Occipital lobe (tissue), 3 donors: ENCODE measurements at places on chromosomes 1 and 21.
A peak's percentile ranks its signal among the peaks of the same experiment; 100 is the strongest.

GRCh38 chr1:30472009-30472408 is 251.4 kb downstream of the MATN1 start:
- no peak for DNase-seq

GRCh38 chr1:204448344-204448964 is 36.8 kb upstream of the PPP1R15B start:
- no peak for DNase-seq

- DNase-seq, result no peak
These were observed 1.7 kb downstream of the NES start for GRCh38 chr1:156675210-156676113.

DNA sequence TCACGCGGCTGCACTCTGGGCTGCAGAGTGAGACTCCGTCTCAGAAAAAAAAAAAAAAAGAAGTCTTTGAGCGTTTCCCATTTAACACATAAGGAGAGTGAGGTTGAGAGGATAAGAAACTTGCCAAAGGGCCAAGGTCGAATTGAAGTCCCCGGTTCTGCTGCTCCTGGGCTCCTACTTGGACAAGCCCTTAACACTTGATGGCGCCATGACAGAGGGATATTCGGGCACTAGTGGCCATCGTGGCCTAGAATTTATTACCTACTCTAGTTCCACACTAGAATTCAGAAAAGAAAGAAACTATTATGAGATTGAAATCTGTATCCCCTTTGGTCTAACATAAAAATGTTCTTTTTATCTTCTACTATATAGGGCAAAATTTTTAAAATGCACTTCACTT is 65.7 kb upstream of the NEK2 start:
- DNase-seq, result no peak

DNA sequence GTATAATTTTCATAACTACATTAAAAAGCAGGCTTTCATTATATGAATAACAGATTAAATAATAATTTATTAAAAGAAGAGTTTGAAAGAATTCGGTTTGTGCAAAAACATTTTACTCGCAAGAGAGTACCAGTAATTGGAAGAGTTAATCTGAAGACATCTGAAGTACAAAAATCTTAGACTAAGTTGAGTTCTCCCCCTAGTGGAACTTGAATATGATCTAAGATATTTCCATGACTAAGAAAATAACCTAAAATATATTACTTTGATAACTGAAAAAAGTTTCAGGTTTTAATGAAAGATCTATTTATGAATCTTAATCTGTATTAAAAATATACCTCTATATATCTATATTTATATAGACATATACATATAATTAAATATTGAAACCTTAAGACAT is 112.5 kb upstream of the GFI1 start:
- no peak for DNase-seq

GRCh38 chr1:209368864-209369598 is 214.5 kb upstream of the CAMK1G start:
- peak; percentile 61 for DNase-seq

GRCh38 chr1:9143250-9143649 is 14.3 kb upstream of the GPR157 start:
- DNase-seq, result no peak

- DNase-seq, result no peak
These were observed 51.5 kb upstream of the EPS8L3 start for GRCh38 chr1:109814993-109815786.

DNA sequence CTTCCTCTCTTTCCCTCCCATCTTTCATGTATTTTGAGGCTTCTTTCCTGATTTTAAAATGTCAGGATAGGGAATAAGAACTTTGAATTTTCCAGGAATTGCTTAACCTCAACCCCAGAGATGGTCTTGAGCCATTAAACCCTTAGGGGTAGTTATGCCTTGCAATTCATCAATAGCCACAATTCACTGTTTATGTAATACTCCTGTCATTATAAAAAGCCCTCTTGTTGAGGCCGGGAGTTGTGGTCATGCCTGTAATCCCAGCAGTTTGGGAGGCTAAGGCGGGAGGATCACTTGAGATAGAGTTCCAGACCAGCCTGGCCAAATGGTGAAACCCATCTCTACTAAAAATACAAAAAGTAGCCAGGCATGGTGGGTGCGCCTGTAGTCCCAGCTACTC is 24.5 kb downstream of the SPATA45 start:
- DNase-seq, result no peak

DNA sequence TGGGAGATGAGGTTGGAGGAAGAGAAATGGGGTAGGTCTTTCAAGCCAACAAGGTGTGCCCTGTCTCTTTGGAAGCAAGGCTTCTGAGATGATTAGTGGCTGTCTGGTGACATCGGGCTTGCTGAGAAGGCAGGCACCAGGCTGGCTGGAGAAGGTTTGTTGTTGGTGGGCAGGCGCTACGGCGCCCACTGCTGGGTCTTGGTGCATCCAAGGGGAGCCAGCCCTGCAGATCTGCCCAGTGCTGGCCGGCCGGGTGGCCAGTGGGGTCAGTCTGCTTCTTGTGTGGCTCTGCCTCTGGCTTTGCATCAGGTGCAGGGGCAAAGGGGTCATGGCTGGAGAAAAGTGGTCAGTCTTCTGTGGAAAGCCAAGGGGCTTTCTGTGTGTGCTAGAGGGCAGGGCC is 126.2 kb downstream of the TLR5 start:
- DNase-seq, result no peak

DNA sequence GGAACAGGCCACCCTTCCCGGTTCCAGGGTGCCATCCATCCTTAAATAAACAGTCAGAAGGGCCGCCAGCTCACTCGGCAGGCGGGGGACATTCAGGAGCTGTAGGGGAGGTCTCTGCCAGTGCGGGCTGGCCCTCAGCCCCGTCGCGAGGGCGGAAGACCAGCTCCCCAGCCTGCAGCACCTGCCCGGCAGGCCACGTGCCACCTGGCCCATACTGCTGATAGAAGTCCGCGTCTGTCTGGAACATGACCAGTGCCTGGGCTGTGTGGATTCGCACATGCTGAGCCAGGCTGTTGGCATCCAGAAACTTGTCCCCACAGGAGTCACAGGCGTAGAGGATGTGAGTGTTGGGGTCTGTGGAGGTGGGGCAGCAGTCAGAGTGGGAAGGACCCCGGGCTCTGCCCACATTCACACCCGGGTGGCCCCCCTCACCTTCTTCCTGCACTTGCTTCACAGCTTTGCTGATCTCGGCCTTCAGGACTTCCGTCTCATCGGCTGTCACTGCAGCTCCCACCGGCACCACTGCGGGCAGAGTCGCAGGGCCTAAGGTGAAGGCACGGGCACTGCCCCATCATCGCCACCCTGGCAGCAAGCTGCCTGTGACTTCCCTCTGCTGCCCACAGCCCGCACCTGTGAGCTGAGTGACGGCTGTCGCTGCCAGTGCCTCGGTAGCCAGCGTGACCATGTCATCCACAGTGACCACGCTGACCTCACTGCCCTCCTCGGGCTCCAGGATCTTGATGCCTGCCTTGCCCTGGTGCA is 33.8 kb downstream of the ZBTB17 start:
- peak; percentile 34 for DNase-seq

GRCh38 chr1:165011991-165012531 is 344.5 kb downstream of the LMX1A start:
- DNase-seq, result no peak

- DNase-seq, result no peak
These were observed 78.5 kb upstream of the CDC42BPA start for GRCh38 chr1:227396539-227397353.

GRCh38 chr21:39647476-39647875 is 34.7 kb downstream of the B3GALT5 start:
- DNase-seq, result no peak

DNA sequence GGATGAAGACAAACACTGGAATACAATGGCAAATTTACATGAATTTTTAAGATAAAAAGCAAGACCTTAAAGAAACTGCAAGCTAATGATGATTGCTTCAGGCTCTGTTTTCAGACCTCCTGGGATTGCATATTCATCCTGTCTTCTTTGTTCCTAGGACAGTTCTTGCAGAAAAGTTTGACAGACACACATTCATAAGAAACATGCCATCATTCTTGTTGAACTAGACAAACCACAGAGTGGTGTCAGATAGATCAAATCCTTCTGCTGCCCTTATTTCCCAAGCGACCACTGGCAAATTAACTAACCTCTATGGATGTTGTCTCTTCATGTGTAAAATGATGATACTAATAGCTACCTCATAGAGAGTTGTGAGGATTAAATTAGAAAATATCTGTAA is 181.3 kb downstream of the KCTD3 start:
- no peak for DNase-seq

DNA sequence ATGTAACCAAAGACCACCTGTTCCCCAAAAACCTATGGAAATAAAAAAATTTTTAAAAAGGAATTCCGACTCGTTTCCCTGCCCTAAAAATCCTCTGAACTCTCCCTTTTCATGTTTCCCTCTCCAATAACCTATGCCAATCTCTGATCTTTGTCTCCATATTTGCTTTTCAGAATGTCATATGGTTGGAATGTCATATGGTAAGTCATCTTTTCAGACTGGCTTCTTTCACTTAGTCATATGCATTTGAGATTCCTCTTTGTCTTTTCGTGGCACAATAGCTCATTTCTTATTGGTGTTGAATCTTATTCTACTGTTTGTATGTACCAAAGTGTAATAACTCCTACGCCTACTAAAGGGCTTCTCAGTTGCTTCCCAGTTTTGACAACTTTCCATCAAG is 117.5 kb downstream of the BACH1 start:
- DNase-seq, result no peak

- DNase-seq, result no peak
These were observed 17.7 kb downstream of the TNR start for GRCh38 chr1:175725684-175726083.

- DNase-seq, result no peak
These were observed 39.0 kb downstream of the PTPRC start for GRCh38 chr1:198677871-198678270.

GRCh38 chr1:110628323-110629105 is 22.4 kb upstream of the KCNA2 start:
- DNase-seq, result no peak

DNA sequence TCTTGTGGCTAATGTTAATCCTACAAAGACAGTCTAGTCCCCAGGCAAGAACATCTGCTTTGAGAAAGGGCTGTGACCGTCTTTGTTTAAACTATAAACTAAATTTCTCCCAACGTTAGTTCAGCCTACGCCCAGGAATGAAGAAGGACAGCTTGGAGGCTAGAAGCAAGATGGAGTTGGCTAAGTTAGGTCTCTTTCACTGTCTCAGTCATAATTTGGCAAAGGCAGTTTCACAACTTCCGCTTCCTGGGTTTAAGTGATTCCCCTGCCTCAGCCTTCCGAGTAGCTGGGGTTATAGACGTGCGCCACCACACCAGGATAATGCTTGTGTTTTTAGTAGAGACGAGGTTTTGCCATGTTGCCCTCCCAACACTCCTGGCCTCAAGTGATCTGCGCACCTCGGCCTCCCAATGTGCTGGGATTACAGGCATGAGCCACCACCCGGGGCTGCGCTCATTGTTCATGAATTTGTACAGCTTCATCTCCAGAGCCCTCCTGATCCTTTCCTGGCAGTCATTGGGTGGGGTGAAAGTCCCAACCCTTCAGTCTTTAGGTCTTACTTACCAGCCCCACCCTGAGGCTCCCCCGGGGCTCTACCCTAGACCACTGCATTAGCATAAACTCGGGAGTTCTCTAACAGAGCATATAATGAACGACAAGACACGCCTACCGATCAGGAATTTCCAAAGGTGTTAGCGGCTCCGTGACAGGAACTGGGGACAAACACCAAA is 4.9 kb upstream of the MASP2 start:
- DNase-seq, result no peak

- DNase-seq, result no peak
These were observed 83.2 kb downstream of the SH3GLB1 start for GRCh38 chr1:86787621-86788020.

- DNase-seq, result no peak
These were observed 60.6 kb downstream of the WNT9A start for GRCh38 chr1:227886993-227887696.

DNA sequence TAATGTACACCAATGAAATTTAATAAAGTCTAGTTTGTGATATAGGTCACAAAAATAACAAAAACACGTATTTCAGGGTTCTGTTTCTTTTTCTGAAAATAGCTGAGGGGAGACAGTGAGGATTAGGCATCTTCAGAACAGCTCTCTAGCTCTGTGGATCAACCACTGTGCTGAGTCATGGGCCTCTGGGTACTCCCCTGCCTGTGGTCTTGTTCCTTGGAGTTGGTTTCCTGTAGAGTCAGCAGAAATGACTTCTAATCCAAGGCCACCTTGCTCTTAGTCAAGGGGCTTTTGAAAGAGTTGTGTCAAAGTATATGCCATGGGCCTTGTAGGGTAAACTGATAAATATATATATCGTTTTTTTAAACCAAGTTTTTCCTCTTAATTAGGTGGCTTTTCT is 141.8 kb upstream of the ZRANB2 start:
- no peak for DNase-seq

GRCh38 chr1:228142155-228142691 is 2.1 kb downstream of the GUK1 start:
- no peak for DNase-seq

- DNase-seq, result no peak
These were observed 34.2 kb downstream of the PCAT6 start for GRCh38 chr1:202844935-202845334.

DNA sequence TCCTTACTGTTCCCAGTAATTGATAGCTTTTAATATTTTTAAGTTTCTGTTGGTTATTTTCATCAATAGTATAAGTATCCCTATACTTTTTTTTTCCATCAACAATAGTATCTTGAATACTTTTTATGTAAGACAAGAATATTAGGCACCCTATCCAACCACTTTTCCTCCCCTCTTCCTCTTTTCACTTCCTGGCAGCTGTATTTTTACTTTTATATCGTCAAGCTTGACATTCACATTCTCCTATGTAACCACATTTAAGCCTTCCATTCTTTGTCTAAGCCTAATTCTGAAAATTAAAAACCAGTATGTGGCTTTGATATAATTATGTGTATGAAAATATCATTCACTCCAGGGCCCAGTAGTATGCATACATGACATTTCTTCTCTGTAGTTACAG is 9.3 kb downstream of the TMEM39B start:
- DNase-seq, result no peak

GRCh38 chr21:45154511-45155508 is 80.4 kb downstream of the ADARB1 start:
- no peak for DNase-seq

- DNase-seq, result no peak
These were observed 57.8 kb upstream of the BCAR3 start for GRCh38 chr1:93739472-93739871.

- no peak for DNase-seq
These were observed 22.6 kb downstream of the F5 start for GRCh38 chr1:169563650-169564049.

- no peak for DNase-seq
These were observed 115.5 kb upstream of the NCAM2 start for GRCh38 chr21:20882462-20883407.

GRCh38 chr1:235669277-235669676 is 19.7 kb upstream of the GNG4 start:
- no peak for DNase-seq

GRCh38 chr1:116388122-116388521 is 15.1 kb downstream of the ATP1A1 start:
- DNase-seq, result no peak

- no peak for DNase-seq
These were observed 3.7 kb upstream of the SDE2 start for GRCh38 chr1:226002667-226003501.

GRCh38 chr1:60936591-60937342 is 145.6 kb upstream of the NFIA start:
- no peak for DNase-seq
